Left ventricle myocardium superior (tissue), 1 donor: ENCODE measurements at places on chromosomes 5 and 9. TPM values are rescaled to one million over a fixed set of nuclear protein-coding genes. Genes with fewer than 3 reads are reported as not detected.
A peak's percentile ranks its signal among the peaks of the same experiment; 100 is the strongest.

DNA sequence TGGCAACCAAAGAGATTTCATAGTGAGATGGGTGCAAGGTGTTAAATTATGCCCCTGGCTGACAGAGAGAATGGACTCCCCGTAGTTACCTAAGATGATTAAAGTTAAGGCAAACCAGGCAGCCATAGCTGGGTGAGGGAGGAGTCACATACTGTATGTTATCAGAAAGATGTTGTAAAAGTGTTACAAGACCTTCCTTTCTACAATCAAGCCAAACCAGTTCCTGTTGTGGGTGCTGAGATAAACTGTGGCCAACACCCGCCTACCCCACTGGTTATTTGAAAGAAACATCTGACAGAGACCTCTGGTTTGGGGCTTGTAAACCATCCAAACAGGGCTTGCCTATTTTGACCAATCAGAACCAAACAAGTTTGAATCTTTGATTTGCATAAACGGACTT lies 684.7 kb upstream of the NUDT12 start:
- DNase-seq = no peak

DNA sequence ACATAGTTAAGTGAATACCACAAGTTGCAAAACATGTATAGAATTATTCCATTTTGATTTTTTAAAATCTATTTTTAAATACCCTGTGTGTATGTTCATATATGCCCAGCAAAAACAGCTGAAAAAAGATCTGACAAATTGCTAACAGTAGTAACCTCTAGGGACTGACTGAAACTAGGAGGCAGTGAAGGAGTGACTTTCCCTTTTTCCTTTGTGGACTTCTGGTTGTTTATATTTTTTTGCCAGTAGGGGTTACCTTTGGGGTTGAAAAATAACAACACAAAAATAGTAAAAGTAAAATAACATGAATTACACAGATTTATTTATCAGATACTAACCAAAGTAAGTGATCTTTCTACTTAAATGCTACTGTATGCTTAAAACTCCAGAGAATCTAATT lies 2.9 kb downstream of the MEGF9 start:
- DNase-seq = no peak

GRCh38 chr5:132103332-132103951 lies 29.9 kb downstream of the CSF2 start:
- DNase-seq = peak; percentile 86

DNA sequence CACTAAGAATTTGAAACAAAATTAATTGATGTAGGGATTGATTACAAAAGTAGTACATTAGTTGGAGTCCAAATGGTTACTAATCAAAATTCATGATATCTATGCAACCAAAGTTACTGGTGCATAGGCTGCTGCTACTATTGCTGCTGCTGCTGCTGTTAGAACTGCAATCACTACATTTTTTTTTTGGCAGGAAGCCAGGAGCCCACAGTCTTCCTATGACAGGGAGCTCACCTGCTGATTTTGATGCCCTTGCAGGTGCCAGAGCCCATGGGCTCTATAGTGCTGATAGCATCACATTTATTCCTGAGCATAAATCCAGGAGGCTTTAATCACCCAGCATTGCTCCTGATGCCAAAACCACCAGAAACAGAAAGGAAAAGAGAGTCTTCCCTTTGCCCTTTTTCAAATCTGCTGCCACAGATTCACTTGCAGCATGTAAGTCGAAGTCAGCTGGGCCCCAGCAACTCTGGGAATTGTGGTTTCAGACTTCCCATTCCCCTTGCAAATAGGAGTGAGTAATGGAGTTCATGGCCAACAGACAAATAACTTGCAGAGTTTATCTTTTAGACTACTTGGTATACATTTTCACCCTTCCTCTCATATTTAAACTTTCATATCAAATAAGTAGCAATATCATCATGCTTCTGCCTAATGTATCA lies 17.6 kb downstream of the SLCO6A1 start:
- no peak for DNase-seq

DNA sequence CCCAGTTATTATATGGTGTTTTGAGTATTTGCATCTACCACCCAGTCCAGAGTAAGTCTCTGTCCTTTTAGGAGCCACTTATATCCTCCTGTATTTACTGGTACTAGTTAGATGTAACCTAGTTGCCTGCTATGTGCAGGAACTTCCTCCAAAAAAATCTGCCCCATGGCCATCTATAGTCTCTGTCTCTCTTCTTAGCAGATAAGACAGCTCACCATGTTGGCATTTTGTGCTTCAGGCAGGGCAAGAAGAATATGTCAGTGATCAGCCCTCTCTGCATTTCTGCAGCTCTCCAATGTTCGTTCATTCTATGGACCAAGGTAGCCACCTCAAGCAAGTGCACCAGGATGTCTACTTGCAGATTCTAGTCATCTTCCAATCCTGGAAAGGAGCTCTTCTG lies 446.5 kb downstream of the TLE1 start:
- DNase-seq = no peak

- DNase-seq = peak; percentile 68
Observed at GRCh38 chr9:125889476-125890419, 142.6 kb downstream of the PBX3 start.

DNA sequence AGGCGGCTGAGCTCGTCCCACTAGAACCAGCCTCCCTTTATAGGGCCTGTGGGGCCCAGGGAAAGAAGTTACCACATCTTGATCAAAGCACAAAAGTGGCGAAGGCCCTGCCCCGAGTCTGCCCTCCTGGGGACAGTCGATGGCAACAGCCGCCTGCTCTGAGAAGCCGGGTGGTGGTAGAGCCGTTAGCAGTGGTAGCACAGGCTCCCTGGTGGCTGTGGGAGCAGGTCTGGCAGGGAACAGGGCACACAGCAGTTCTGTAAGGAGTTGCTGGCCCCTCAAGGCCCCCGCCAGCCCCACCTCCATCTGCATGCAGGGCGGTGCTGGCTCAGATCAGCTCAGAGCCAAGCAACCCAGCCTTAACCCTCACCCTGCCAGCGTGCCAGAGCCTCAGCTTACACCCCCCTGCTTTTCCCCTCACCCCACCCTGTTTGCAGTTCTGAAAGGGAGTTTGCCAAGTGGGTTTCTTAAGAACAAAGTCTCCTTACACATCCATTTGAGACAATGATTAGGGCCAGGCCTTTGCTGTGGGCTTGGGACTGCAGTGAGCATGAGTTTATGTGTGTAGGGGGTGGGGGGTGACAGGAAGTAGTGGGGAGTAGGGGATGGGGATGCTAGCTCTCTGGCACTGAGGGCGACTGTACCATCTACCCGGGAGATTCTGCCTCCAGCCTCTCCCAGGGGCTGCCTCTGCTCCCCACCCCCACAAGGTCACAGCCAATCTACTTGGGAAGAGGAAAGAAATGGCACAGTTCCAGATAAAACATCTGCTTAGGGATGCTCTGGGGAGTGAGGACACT lies 11.8 kb downstream of the ACSL6 start:
- no peak for DNase-seq

GRCh38 chr5:1974081-1974480 lies 91.4 kb upstream of the IRX4 start:
- no peak for DNase-seq

DNA sequence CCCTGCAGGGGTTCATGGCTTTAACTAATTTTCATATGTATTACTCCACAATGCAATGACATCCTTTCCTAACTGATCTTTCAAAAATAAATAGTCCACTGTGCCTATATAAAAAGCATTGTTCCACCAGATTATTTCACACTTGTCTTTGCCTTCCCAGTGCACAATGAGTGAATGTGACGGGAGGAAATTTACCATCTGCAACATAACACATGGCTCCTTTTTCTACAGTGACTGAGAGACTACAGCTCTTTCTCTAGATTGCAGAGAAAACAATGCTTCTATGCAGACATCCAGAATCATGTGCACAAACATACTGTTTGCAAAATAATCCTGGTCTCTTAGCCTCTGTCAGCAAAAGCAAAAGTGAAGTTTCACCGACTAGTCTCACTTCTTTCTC lies 483.7 kb upstream of the PIK3R1 start:
- DNase-seq = no peak

GRCh38 chr5:177402271-177403043 lies 2.0 kb upstream of the PFN3 start:
- DNase-seq = peak; percentile 51

DNA sequence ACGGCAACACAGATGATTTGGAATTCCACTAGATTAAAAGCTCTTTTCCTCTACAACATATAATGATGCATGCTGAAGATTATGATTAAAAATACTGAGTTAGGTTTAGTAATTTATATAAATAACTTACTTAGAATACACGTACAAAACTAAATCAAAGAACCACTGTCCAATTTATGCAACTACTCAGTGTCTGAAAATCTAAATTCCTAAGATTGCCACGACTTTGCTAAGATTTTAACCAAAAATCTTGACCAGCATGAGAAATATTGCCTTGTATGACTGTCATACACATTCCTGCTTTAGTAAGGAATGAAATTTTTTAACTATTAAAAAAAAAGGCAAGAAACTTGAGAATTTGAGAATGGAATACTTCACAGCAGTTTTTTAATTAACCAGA lies 292.4 kb downstream of the ZNF608 start:
- DNase-seq = no peak

Gene CBY3
- not detected for total RNA-seq

Gene OMD
- 4.4 TPM for total RNA-seq

Gene SH3GLB2
- 35.3 TPM for total RNA-seq

Gene CARTPT
- not detected for total RNA-seq
